ENCODE measurements at places on chromosomes 6 and 20.

DNA sequence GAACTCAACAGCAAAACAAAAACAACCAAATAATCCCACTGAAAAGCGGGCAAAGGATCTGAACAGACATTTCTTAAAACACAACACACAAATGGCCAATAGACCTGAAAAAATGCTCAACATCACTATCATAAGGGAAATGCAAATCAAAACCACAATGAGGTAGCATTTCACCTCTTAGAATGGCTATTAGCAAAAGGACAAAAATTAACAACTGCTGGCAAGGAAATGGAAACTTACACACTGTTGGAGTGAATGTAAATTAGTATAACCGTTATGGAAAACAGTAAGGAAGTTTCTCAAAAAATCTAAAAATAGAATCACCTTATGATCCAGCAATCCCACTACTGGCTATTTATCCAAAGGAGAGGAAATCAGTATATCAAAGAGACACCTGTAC is 20.9 kb downstream of the FAM8A1 start:
- no peak for DNase-seq

DNA sequence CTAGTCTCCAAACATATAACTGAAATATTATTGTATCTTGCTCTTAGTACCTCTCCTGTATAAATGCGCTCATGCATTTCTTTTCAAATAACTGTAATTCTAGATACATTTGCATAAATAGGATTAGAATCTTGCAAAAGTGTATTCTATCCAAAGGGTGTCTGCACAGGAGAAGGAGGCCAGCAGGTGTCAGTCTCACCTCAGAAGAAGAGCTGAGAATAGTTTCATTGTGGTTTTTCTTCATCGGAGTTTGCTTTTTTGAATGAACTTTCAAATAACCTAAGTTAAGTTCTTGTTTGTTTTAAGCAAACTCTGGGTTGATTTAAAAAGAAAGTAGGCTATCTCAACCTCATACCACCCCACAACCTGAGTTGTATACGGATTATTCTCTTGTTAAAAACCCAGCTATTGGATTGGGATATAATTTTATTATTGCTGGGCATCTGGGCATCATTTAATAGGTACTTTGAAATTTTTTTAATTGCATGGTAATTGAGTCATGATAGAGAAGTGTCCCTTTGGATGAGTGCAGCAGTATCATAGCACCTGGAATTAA is 125.0 kb upstream of the MLIP start:
- DNase-seq, result no peak

- no peak for DNase-seq
Observed at GRCh38 chr6:10390495-10391298, 24.2 kb downstream of the TFAP2A start.

GRCh38 chr20:44176833-44177534 is 10.0 kb downstream of the JPH2 start:
- no peak for DNase-seq

Measured in KG1 (cell line).